Right renal cortex interstitium (tissue), 3 donors: ENCODE measurements at places on chromosomes 12 and 14. TPM values are rescaled to one million over a fixed set of nuclear protein-coding genes. Genes with fewer than 3 reads are reported as not detected.

- DNase-seq, result no peak
These were observed 112.6 kb downstream of the ZNF664 start for GRCh38 chr12:124085419-124086296.

Gene KRT74
- not detected for polyA plus RNA-seq

Gene SMCO2
- 0.31 TPM for polyA plus RNA-seq

DNA sequence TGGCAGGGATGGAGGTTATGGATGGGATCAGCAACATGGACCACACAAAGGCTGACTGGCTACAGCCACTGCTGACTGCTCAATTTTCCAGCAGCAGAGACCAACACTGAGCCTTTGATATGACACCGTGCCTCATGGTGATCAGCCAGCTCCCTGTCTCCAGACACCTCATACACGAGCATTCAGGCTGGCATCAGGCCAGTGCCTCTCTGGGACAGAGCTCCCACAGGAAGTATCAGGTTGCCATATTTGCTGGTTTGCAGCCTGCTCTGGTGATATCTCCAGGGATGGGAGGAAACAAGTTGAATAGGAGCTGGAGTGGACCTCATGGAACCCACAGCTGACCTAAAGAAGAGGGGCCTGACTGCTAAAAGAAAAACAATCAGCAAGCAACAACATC lies 471.2 kb upstream of the ATXN7L3B start:
- no peak for DNase-seq

GRCh38 chr12:63450816-63451215 lies 217.5 kb downstream of the DPY19L2 start:
- DNase-seq, result no peak

DNA sequence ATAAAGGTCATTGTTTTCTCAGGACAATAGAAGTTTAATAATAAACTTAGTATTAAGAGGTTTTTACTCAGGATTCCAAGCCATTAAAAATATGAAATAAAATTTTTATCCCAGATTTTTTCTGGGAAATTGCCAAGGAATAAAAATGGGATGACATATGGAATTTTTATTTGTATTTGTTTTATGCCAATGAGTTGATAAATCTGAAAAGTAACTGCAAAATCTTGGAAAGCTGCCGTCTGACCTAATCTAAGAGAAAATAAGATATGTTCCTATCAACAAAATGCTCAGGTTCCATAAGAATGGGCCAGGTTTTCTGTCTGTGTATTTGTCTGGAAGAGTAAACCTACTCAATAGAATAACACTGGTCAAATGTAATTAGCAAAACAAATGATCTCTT lies 22.2 kb upstream of the KERA start:
- DNase-seq, result no peak

- no peak for DNase-seq
These were observed 102.8 kb upstream of the RASSF8 start for GRCh38 chr12:25855716-25856115.

DNA sequence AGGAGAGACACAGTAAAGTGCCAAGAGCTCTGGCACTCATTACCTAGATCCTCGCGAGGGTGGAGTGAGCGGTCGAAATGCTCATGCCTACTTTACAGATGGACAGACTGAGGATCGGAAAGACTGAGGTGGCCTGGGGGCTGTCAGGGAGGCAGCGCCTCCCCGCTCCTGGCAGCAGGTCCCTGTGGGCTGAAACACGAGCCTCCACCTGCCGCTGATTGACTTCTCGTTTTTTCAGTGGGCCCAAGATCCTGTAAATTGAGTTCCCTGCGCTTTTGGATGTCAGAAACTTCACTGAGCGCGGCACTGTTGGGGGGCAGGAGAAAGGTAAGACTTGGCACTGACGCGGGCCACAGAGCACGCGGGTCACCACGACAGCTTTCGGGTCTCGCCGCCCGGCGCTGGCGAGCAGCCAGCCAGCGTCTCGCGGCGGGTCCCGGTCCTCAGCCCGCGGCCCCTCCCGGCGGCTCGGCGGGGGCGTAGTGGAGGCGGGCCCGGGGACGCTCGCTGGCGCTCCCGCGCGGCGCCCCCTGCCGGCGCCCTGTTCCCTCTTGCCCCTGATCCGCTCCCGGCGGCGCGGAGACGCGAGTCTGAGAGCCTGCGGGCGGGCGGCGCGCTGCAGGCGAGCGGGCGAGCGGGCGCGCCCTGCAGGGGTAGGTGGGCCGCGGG lies 552 bp upstream of the SCN8A start:
- peak; percentile 68 for DNase-seq

DNA sequence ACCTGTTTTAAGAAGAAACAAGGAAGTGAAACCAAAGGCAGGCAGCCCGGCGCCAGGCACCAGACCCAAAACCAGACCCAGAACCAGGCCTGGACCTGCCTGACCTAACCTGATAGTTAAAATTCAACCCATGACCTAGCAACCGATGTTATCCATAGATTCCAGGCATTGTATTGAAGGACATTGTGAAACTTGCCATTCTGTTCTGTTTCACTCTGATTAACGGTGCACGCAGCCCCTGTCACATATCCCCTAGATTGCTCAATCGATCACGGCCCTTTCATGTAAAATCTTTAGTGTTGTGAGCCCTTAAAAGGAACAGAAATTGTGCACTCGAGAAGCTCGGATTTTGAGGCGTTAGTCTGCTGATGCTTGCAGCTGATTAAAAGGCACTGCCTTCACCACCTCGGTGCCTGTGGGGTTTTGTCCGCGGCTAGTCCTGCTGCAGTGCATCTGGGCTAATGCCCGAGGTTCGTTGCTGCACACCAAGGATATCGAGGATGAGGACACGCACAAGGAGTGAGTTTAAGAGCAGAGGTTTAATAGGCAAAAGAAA lies 262.5 kb upstream of the TMEM132C start:
- DNase-seq, result no peak

Gene MAP3K9
- polyA plus RNA-seq, result 3.7 TPM

- DNase-seq, result no peak
These were observed 26.8 kb downstream of the DGLUCY start for GRCh38 chr14:91140672-91141071.

DNA sequence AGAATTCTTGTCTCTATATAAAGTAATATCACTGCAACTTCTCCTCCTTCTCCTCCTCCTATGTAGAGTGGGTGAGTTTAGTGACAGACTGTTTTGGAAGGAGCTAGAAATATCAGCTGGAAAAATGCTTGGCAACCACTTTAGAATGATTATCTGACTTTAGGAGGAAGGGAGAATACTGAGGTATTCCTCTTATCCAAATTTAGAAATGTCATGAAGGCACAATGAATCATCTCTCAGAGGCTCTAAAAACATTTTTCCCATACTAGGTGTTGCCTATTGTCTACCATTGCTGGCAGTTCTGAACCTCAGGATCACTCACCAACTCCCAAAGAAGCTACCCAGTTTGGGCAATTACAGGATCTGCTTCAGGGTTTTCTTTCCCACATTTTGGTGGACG lies 306.6 kb upstream of the ATP2B1 start:
- DNase-seq, result no peak

DNA sequence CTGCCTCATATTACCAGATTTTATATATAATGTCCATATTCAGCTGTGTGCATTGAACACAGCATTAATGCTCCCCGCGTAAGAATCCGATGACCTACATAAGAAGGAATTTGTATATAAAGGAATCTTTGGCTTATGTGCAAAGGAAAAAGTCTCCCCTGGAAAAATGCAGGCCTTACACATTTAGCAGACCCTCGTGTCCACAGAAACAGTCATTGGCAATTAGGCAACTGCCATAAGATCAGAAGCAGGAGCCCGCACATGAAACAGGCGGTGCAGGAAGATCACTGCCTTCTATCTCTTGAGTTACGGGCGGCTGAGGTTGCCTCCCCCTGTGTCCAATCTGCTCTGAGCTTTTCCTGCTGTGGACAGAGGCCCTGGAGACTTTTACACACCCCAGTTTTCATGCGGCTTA lies 63.2 kb upstream of the RFX4 start:
- no peak for DNase-seq

DNA sequence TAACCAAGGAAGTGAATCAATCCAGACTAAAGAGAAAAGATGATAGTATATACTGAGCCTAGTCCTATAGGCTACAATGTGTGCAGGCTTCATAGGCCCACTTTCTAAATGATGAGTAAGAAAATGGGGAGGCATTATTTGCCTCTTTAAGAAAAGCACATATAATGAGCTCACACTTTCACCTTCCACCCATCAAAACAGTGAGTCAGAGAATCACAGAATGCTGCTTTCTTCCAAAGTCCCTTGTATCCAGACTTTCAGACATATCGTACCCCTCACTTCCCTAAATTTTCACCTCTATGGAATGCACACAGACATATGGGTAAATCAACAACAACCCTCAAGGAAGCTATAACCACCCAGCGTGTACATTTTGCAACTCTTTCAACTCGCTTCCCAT lies 286.4 kb upstream of the PRKD1 start:
- no peak for DNase-seq

Gene ACTN1
- polyA plus RNA-seq, result 64.2 TPM

Gene POLE
- 44.5 TPM for polyA plus RNA-seq

DNA sequence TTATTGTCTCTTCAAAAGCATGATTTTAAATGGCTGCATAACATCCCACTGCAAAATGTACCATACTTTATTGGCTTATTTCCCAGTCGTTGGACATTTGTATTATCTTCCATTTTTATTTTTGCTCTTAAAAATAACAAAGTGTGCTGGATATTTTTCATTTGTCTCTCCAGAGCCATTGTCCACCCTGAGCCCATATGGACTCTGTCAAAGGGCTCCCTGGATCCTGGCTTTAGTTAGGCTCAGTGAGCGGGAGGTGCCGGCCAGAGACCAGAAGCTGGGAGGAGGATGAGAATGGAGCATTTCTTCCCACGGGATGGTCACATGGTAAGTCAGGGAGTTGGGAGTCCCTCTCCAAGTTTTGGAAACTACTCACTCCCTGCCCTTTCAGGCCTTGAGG lies 296.9 kb downstream of the NUAK1 start:
- peak; percentile 31 for DNase-seq

- DNase-seq, result no peak
These were observed 11.2 kb downstream of the DIO2 start for GRCh38 chr14:80200093-80200492.

DNA sequence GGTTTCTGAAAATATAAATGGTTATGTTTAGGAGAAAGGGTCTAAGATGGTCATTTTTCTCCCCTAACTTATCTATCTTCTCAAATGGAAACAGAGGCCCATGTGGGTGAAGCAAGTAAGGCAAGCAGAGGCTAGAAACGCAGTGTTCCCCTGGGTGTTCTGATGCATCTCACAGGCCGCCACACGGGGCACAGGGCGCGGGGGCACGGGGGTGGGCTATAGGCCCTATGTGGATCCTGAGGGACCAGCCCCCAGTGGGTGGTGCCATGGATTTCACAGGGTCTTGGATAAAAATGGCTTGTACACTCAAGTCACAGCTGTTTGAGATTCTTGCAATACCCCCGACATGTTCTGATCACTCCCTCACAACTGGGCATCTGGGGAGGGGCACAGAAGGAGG lies 17.7 kb downstream of the ACTN1 start:
- no peak for DNase-seq

DNA sequence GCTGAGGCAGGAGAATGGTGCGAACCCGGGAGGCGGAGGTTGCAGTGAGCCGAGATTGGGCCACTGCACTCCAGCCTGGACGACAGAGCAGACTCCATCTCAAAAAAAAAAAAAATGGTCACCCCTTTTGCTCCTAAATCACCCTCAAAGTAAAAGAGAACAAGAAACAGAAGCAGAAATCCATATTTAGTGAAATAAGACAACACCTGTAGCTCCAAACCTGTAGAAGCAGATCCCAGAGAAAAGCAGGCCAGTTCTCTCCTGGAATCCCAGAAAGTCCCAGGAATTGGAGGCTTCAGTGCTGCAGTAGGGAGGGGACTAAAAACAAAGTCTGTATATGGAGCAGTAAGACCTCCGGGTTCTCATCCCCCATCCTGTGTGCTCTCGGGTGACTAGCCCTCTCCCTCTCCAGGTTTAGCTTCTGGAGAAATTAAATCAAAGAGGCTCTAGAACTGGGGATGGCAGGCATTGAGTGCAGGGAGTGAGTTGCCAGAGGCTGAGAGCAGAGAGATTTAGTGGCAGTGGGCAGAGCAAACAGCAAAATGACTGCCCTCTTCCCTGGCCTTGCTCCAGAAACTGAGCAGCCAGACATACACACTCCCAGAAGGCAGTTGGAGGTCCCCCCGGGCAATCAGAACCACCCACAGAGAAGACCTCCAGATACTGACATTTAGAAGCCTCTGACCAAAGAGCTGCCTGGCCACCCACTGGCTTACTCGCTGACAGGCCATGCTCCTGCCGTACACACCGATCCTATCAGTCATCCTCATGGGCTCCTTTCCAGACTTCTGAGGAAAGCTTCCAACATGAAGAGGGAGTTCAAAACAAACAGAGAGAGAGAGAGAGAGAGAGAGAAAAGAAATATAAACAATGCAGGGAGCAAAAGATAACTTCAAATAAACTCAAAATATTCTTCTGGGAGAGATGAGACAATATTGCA lies 6.3 kb upstream of the MLXIP start:
- DNase-seq, result no peak

Gene GARIN6
- polyA plus RNA-seq, result not detected

DNA sequence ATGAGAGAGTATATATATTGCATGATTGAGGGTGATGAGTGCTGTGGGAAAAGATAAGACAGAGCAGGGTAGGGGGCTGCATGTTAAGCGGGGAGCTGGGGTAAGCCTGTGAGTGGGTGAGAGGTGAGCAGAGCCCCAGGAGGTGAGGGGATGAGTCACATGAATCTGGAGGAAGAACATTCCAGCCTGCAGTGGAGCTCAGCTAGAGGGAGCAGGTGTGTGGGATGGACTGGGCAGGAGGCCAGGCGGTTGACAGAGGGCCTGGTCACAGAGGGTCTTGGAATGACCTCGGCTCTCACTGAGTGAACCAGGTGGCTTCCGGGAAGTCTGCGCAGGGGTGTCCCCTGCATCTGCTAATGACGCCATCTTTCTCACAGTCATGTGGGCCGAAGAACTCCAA lies 44.4 kb downstream of the GIT2 start:
- no peak for DNase-seq

GRCh38 chr12:100200463-100201181 lies at the start of gene ACTR6:
ACTR6 (plus strand) TSS chr12:100200815; CDS start chr12:100200852, 37 bp downstream.
- DNase-seq, result peak; percentile 96

GRCh38 chr12:114414031-114414865 lies 8.3 kb upstream of the TBX5 start:
- no peak for DNase-seq

DNA sequence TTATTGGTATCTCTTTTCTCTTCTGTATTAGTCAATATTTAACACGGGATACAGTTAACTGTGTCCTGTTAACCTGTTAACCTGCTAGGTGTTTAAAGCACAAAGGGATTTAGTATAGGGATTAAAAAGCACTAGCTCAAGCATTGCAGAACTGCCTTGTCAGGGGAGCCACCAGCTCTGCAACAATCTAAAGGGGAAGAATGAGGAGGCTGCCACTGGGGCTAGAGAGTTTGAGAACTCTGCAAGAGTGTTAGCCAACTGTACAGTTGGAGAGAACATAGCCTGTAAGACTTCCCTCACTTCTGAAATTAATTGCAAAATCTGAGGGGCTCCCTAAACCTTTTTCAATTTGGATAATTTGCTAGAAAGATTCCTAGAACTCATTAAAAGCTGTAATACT lies 6.5 kb upstream of the VRK1 start:
- no peak for DNase-seq

- no peak for DNase-seq
These were observed 564 bp downstream of the ATXN3 start for GRCh38 chr14:92105893-92106142.

GRCh38 chr12:111705672-111706071 lies 19.8 kb downstream of the ACAD10 start:
- no peak for DNase-seq

- no peak for DNase-seq
These were observed 79.4 kb upstream of the CDKN3 start for GRCh38 chr14:54317391-54317790.
